MG63 (cell line): ENCODE measurements at places on chromosomes 1 and 21. TPM values are rescaled to one million over a fixed set of nuclear protein-coding genes. Genes with fewer than 3 reads are reported as not detected.

DNA sequence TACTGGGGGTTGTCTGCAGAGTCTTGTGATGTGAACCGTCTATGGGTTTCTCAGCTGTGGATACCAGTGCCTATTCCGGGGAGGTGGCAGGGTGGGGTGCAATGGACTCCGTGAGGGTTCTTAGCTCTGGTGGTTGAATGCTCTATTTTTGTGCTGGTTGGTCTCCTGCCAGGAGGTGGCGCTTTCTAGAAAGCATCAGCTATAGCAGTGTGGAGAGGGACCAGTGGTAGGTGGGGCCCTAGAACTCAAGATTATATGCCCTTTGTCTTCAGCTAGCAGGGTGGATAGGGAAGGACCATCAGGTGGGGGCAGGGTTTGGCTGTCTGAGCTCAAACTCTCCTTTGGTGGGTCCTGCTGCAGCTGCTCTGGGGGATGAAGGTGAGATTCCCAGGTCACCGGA, 127.3 kb upstream of the PLD5 start:
- peak; percentile 8 for DNase-seq

The GPR25 gene
- total RNA-seq: not detected in 2 replicates

DNA sequence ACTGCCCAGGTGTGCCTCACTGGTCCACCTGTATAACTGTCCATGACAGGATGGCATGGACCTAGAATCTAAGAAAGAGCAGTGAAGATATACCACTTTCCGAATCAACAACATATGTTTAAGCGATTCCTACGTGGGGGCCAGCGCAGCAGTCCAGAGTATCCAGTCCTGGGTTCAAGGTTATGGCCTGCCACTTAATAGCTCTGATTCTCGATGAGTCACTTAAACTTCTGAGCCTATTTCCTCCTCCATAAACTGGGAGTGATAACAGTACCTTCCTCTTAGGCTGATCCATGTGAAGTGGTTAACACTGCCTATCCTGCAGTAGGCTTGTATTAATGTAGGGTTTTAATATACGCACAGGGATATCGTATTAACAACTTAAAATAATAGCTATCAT, 2.8 kb downstream of the STPG1 start:
- no peak for DNase-seq

The CFHR5 gene
- not detected in 2 replicates for total RNA-seq

- DNase-seq: no peak
Measured at GRCh38 chr1:230715510-230715909, 1.6 kb upstream of the AGT start.

GRCh38 chr1:19712928-19713327, 48.3 kb downstream of the HTR6 start:
- no peak for DNase-seq

The RXFP4 gene
- total RNA-seq: not detected in 2 replicates

- no peak for DNase-seq
Measured at GRCh38 chr1:29217633-29218032, 13.1 kb downstream of the MECR start.

GRCh38 chr1:3530926-3531818, 76.7 kb downstream of the ARHGEF16 start:
- peak; percentile 88 for DNase-seq

DNA sequence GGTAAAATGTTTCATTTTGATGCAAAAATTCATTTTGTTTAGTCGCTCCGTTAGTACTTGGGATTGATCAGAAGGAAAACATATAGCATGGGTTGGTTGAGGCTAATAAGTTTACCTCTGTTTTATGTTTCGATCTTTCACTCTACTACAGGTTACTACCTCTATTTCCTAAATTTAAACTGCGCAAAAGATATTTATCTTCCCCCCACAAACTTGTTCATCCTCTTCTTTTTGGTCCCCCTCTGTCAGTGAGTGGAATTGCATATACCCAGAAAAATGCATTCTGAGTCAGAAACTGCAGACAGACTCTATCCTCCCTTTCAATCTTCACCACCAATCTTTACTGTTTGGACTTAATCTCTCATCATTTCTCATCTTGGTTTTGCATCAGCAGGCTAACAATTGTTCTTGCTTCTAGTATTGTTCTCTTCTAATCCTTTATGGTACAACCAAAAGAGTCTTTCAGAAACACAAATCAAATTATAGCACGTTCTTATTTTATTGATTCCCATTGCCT, 316.0 kb upstream of the ADGRL4 start:
- no peak for DNase-seq

GRCh38 chr1:205128050-205128449, 6.3 kb upstream of the RBBP5 start:
- DNase-seq: no peak

DNA sequence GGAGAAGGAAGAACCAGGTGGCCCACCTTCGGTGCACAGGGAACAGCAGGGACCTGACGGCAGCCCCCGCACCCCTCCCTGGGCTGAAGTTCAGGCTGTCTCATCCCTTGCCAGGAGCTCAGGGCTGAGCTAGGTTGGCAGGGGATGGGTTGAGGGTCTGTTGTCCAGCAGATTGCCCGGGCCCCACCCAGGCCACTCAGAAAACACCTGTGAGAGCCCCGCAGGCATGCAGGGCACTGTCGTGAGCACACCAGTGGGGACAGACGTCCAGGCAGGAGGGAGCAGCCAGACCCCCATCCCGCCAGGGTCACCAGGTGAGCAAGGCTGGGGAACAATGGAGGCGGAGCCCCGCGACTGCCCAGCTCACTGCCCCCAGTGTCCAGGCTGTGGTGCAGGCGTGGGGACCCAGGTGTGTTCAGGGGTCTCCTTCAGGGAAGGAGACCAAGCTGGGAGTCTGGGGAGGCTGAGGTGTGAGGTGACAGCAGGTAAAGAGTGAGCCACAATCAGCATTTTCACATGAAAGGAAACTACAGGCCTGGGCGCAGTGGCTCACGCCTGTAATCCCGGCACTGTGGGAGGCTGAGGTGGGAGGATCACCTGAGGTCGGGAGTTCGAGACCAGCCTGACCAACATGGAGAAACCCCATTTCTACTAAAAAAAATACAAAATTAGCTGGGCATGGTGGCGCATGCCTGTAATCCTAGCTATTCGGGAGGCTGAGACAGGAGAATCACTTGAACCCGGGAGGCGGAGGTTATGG, 9.4 kb upstream of the SAMD11 start:
- DNase-seq: no peak

GRCh38 chr1:107750364-107750959, 214.5 kb downstream of the VAV3 start:
- peak; percentile 77 for DNase-seq
